ENCODE measurements at places on chromosomes 5 and 9. TPM values are rescaled to one million over a fixed set of nuclear protein-coding genes. Genes with fewer than 3 reads are reported as not detected.

DNA sequence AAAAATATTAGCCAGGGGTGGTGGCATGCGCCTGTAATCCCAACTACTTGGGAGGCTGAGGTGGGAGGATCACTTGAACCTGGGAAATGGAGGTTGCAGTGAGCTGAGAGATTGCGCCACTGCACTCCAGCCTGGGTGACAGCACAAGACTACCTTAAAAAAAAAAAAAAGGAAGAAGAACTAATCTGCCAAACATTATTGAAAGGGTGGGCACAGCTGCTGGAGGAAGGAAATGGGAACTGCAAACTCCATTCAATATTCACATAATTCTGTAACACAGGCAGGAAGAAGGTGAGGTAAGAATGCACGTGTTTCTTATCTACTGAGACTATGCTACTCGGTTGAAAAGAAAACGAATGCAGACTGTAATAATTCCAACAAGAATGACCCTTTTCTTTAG is 121.1 kb upstream of the GNA14 start:
- H3K4me1 ChIP-seq = peaks cover 13% of the 10 kb centered on the region
- H3K36me3 ChIP-seq = no peaks in the 10 kb centered on the region
- H3K27ac ChIP-seq = no peak overlapping the region
- no peak overlapping the region for H3K4me3 ChIP-seq
- no peaks in the 10 kb centered on the region for H3K27me3 ChIP-seq

Gene EMB
- polyA plus RNA-seq = 1.5 TPM

- no peaks in the 10 kb centered on the region for H3K27me3 ChIP-seq
- H3K4me3 ChIP-seq = no peak overlapping the region
- no peaks in the 10 kb centered on the region for H3K36me3 ChIP-seq
- no peak for DNase-seq
- H3K4me1 ChIP-seq = no peaks in the 10 kb centered on the region
Observed at GRCh38 chr9:21616082-21616778, 134.1 kb upstream of the IFNE start.

Gene SHB
- polyA plus RNA-seq = 6.7 TPM

Data from stomach (tissue), 19 donors.